PC-9 (cell line): ENCODE measurements at places on chromosomes 4 and X. TPM values are rescaled to one million over a fixed set of nuclear protein-coding genes. Genes with fewer than 3 reads are reported as not detected.

- H3K36me3 ChIP-seq: no peaks in the 10 kb centered on the region
- DNase-seq: peak; percentile 37
- no peaks in the 10 kb centered on the region for H3K27me3 ChIP-seq
- peaks cover 24% of the 10 kb centered on the region for H3K4me1 ChIP-seq
- peak overlapping the region; percentile 53 for H3K27ac ChIP-seq
- H3K4me3 ChIP-seq: peak overlapping the region; percentile 56; the same call in 1 of the 2 replicates
Measured at GRCh38 chr4:139266583-139267257, 13.3 kb downstream of the MGARP start.

- no peaks in the 10 kb centered on the region for H3K4me1 ChIP-seq
- H3K4me3 ChIP-seq: no peak overlapping the region
- no peaks in the 10 kb centered on the region for H3K36me3 ChIP-seq
- DNase-seq: no peak
Measured at GRCh38 chrX:355329-356050, 31.2 kb downstream of the PPP2R3B start.

The NAA11 gene
- not detected in 2 replicates for total RNA-seq

The IL2 gene
- total RNA-seq: not detected in 2 replicates

The PABPC4L gene
- total RNA-seq: 0.88 and 0.96 TPM in 2 replicates

The MAGEA8 gene
- total RNA-seq: not detected in 2 replicates

- H3K36me3 ChIP-seq: no peaks in the 10 kb centered on the region
- no peak overlapping the region for H3K27ac ChIP-seq
- no peak for DNase-seq
- no peaks in the 10 kb centered on the region for H3K4me1 ChIP-seq
- H3K4me3 ChIP-seq: no peak overlapping the region
- H3K27me3 ChIP-seq: no peaks in the 10 kb centered on the region
Measured at GRCh38 chrX:122512561-122513072, 671.5 kb upstream of the GRIA3 start.

DNA sequence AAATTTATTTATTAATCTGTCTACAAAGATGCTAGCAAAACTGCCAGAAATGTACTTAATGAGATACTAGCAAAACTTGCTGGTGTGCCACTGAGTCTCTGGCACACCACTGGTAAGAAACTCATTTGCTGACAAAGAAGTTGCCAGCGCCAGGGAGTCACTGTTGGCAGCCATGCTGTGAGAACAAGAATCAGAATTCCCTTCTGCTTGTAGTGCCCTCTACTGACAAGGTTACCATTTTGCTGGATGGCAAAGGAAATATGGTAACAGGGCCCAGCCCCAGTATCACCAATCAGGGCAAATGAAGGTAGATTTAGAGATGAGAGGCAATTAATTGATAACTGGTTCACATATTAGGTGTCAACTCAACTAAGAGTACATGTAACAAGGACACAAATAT is 750.1 kb upstream of the ADGRL3 start:
- H3K36me3 ChIP-seq: no peaks in the 10 kb centered on the region
- no peak for DNase-seq
- no peaks in the 10 kb centered on the region for H3K4me1 ChIP-seq
- no peak overlapping the region for H3K4me3 ChIP-seq
- H3K27me3 ChIP-seq: no peaks in the 10 kb centered on the region
- no peak overlapping the region for H3K27ac ChIP-seq

The BOD1L1 gene
- 33.6 and 40.4 TPM in 2 replicates for total RNA-seq

The UBL4A gene
- 80.7 and 81.6 TPM in 2 replicates for total RNA-seq

The C4orf50 gene
- total RNA-seq: not detected in 2 replicates

- DNase-seq: peak; percentile 35
- H3K27me3 ChIP-seq: no peaks in the 10 kb centered on the region
- no peak overlapping the region for H3K4me3 ChIP-seq
- H3K36me3 ChIP-seq: no peaks in the 10 kb centered on the region
- no peak overlapping the region for H3K27ac ChIP-seq
Measured at GRCh38 chrX:15686818-15687685, 22.4 kb upstream of the CLTRN start.
